Cardiac ventricle fibroblast (primary cell): ENCODE measurements at places on chromosomes 13 and 19. TPM values are rescaled to one million over a fixed set of nuclear protein-coding genes. Genes with fewer than 3 reads are reported as not detected.

OR7A10 gene
- not detected in 2 replicates for total RNA-seq

SLC7A9 gene
- not detected in 2 replicates for total RNA-seq

DDX49 gene
- total RNA-seq: 85.2 TPM in 2 replicates

CFAP97D2 gene
- not detected in 2 replicates for total RNA-seq

ZNF132 gene
- 6.4 and 7.1 TPM in 2 replicates for total RNA-seq
